Kasumi-1 (cell line): ENCODE measurements at places on chromosomes 7 and 10.

GRCh38 chr7:121352323-121352722 lies 23.5 kb downstream of the WNT16 start:
- DNase-seq, result no peak

DNA sequence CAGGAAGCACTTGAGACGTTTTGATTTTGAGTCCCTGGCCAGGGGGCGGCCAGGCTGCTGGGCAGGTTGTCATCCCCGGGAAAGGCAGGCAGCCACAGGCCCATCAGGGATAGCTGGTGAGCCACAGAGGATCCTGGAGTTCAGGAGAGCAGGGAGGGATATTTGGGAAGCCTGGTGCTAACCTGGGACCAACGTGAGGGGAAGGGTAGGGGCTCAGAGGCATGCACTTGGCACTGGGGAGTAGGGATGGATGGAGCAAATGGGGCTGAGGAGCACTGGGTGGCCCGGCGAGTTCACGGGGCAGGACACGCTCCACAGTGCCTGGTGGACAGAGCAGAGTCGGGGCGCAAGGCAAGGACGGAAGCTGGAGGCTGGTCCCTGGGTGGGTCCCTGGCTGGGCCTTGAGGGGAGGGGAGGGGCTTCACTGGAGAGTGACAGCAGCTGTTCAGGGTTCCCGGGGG lies 30.2 kb downstream of the LRRC27 start:
- DNase-seq, result no peak

DNA sequence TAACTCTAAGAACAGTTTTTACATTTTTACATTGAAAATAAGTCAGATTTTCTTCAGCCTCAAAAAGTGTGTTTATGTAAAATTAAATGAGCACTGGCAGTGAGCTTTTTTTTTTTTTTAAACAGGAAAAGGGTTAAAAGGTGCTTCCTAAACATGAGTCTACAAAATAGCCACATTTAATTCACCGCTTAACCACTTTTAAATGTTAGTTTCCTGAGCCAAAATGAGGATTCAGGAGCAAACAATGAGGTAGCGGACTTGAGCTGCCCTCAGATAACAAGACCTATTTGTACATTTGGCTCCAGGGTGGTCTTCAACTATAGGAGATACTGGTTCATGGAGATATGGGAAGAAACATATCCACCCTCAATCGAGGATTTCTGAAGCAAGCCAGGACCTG lies 22.8 kb downstream of the AKR1C3 start:
- peak; percentile 22 for DNase-seq

- DNase-seq, result no peak
These were observed 53.7 kb downstream of the CCDC6 start for GRCh38 chr10:59852670-59853069.

GRCh38 chr10:103498936-103499638 lies 5.6 kb downstream of the NEURL1 start:
- DNase-seq, result no peak

- DNase-seq, result peak; percentile 59
These were observed 1128.7 kb downstream of the CNTNAP2 start for GRCh38 chr7:147245274-147245673.

- DNase-seq, result no peak
These were observed 274.2 kb downstream of the ELMO1 start for GRCh38 chr7:37174460-37174859.

DNA sequence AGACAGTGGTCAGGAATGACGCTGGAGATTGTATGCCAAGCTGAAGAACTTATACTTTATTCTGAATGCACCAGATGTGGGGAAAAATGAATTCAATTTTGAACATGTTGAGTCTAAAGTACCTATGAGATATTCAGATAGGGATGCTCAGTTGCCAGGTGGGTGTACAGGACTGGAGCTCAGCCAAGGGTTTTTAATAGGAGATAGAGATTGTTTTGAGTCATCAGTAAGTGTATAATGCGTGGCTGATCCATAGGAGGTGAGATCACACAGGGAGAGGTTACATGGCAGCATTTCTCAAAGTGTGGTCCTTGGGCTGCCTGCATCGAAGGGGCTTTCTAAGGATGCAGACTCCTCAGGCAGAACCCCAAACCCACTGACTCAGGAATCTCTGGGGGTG lies 6.8 kb upstream of the HIPK2 start:
- DNase-seq, result no peak

DNA sequence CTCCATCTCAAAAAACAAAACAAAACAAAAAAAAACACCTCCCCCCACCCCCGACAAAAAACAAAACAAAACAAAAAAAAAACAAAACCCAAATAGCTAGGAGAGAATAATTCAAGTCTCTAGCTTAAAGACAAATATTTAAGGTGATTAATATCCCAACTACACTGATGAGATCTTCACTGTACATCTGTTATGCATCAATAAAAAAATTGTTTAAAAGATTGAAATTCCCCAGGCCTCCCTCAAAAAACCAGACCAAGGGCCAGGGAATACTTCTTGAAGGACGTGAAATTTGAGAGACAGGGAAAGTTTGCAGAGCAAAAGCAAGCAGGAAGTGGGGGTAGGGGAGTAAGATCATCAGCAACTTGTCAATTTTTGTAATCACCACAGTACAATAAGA lies 232.6 kb downstream of the REEP3 start:
- DNase-seq, result no peak

- DNase-seq, result no peak
These were observed 173.4 kb upstream of the NRP1 start for GRCh38 chr10:33507662-33508425.

GRCh38 chr7:147535701-147536111 lies 1054.9 kb upstream of the C7orf33 start:
- DNase-seq, result no peak

GRCh38 chr10:75508814-75509306 lies 77.4 kb downstream of the LRMDA start:
- DNase-seq, result no peak
